ENCODE measurements at places on chromosomes 12 and 14.

DNA sequence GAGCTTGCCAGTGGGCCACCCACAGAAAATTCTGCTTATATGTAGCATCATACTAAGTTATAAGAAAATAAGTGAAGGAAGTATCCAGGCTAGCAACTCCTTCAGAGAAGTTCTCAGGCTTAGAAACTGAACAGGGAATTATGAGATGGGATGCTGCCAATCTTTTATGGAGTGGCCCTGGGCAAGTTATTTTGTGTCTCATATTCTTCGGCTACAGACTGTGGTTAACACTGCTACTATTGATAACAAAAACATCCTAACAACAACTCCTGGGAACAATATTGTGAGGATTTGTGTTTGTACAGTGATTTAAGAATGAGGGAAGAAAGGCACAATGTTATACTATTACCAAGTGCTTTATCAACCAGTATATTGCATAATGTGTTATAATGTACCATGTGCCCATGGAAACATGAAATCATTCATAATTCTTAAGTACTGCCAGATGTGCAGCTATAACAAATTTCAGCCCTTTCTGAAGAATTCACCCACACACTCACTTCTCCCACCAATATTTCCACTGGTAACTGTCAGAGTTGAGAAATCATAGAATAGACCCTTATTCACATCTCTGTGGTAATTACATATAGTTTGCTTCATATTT is 113.3 kb upstream of the SOX5 start:
- DNase-seq, result no peak

DNA sequence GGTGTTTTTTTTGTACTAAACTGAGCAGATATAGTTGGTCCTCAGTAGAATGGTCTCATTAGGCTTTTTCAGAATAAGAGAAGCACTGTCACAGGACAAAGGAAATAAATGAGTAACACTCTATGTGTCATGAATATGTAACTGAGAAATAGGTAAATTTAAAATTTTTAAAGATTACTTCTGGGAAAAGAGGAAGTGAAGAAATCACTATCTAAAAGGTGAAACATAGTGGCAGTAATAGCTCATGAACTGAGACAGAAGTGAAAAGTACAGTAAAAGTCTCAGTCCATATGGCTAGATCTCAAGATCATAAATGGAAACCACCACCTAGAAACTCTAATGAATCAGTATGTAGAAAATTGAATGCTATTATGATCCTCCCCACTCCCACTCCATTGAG is 89.3 kb upstream of the TTC7B start:
- no peak for DNase-seq

GRCh38 chr12:87385322-87385721 is 643.9 kb downstream of the C12orf50 start:
- no peak for DNase-seq

DNA sequence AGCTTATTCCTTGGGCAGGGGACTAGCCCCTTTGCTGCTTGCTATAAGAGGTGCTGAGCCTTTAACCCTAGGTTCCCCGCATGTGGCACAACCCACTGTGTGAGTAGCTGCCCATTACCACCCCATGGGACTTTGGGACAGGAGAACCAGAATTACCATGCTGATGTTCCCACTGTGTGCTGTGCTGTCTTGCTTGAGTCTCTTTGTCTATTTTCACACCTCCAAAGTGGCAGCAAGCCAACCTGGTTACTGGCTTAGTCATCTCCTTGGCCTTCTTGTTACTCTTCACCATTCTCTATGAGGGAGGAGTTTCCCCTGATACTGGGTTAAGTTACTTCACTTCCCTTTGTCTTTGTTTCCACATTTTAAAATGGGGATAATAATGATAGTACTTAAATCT is 73.4 kb upstream of the ETV6 start:
- DNase-seq, result no peak

- DNase-seq, result no peak
Observed at GRCh38 chr12:41509271-41510055, 321.3 kb downstream of the PDZRN4 start.

DNA sequence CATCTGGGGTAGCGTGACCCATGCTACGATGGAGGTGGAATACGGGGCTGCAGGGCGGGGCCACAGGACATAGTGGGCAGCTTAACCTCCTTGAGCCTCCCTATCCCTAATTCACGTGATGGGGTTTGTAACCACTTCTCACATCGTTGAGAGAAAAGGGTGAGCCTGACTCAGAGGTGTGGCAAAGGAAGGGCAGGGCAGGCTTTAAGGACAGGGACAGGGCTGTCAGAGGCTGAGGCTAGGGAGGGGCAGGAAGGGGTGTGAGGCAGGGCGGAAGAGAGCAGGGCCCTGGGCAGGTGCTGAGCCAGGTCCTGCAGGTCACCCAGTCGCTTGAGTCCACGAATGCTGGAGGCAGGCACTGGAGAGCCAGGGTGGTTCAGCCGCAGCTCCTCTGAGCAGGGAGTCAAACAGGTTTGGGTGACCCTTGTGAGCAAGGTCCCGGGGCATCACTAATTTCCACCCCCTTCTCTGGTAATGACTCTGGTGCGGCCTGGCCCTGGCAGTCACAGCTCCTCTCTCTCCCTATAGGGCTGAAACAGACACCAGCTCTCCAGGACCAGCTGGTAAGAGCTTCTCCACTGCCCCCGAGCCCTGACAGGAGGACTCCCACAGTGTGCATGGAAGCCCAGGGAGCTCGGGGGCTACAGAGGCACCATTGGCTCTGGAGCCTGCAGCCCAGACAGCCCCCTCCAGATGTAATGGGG is 7.5 kb upstream of the AQP2 start:
- peak; percentile 1 for DNase-seq

DNA sequence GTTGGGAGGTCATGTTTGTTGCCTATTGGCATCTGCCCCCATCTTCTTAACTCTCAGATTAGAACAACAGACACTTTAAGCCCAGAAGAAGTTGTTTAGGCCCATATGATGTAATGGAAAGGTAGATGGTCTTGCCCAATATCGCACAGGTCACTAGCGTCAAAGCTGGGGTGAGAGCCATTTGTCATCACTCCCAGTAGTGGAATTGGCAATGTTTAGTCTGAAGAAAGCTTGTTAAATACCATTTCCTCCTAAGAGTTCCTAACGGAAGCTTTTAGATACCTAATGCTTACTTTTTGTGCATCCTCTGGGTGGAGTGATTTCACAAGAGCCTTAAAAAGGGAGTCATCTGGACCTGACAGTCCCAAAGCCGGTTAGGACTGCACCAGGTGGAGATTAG is 125.4 kb downstream of the DACT1 start:
- no peak for DNase-seq

- DNase-seq, result no peak
Observed at GRCh38 chr14:55877942-55878341, 240.3 kb upstream of the PELI2 start.

DNA sequence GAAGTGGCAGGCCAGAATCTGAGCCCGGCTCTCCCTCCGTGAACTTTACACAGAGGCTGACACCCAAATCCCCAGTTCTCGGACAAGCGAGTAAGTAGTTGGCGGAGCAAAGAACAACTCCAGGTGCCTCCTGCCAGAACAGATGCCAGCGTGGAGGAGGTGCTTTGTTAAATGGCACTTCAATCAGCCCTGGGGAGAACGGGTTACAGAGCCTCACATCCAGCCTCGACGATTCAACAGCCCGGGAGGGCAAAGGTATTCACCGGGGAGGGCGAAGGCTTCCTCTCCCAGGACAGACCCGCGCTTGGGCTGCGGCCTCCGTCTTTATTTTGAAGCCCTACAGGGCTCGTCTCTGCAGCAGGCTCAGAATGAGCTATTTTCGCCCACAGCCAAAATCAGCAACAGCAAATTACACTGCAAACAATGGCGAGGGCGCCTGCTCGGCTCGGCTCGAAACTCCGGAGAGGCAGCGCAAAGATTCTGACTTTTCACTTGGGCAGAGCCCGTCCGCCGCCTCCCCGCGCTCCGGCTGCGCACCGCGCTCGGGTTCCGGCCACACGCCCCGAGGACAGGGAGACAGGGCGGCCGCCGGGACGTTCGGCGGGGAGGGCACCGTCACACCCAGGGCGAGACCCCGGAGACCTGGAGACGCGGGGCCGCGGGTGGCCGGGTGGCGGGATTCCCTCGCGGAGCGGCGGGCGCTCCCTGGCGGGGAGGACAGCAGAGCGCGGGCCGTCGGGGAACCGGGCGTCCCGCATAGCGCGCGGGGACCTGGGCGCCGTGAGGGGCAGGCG is 811 bp downstream of the TMCC3 start:
- peak; percentile 5 for DNase-seq

- no peak for DNase-seq
Observed at GRCh38 chr12:65825507-65826352, 1.4 kb downstream of the HMGA2 start.

GRCh38 chr12:7150841-7151240 is 20.7 kb downstream of the CLSTN3 start:
- no peak for DNase-seq

Data from CD4-positive, alpha-beta T cell treated with Interleukin-4 for 4 hours (primary cell).